ENCODE measurements at places on chromosomes 2 and 18. TPM values are rescaled to one million over a fixed set of nuclear protein-coding genes. Genes with fewer than 3 reads are reported as not detected.

DNA sequence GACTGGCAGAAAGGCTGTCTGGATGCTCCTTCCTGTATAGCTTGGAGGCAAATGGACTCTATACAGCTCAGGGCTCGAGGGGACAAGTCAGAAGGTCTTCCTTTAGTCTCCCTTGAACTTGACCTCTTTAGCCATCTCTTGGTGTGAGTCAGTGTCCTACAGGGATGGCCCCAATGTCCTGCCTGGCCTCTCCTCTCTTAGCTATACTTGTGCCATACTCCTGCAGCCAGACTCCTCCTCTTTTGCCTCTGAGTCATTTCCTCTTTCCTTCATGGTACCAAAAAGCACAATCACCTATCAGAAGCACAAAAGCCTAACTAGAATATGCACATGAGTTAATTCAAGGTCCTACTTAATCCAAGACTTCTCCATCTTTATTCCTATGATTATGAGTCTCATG is 112.7 kb downstream of the XRCC5 start:
- DNase-seq = no peak

The NAT8 gene
- not detected for total RNA-seq

DNA sequence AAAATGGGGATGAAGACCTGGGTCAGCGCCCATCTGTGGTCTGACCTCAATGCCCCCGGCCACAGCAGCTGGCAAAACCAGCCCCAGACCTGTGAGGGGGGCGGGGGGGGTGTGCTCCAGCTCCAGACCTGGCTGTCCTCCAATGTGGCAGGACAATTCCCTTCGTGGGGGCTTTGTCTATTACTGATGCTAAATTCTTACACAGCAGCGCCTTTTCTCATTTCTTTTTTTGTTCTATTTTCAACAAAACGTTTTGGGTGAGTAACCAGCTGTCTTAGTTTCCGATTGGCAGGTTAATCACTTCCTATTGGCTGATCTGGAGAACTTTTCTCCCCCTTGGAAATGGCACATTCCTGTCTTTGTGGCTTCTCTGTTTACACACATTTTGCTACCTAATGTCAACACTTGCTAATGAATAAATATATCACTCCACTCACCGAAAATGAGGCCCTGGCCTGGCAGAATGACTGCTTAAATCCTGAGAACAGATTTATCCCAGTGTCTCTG is 4.4 kb downstream of the SMAD7 start:
- DNase-seq = no peak

The SEPTIN10 gene
- total RNA-seq = 86.9 TPM

DNA sequence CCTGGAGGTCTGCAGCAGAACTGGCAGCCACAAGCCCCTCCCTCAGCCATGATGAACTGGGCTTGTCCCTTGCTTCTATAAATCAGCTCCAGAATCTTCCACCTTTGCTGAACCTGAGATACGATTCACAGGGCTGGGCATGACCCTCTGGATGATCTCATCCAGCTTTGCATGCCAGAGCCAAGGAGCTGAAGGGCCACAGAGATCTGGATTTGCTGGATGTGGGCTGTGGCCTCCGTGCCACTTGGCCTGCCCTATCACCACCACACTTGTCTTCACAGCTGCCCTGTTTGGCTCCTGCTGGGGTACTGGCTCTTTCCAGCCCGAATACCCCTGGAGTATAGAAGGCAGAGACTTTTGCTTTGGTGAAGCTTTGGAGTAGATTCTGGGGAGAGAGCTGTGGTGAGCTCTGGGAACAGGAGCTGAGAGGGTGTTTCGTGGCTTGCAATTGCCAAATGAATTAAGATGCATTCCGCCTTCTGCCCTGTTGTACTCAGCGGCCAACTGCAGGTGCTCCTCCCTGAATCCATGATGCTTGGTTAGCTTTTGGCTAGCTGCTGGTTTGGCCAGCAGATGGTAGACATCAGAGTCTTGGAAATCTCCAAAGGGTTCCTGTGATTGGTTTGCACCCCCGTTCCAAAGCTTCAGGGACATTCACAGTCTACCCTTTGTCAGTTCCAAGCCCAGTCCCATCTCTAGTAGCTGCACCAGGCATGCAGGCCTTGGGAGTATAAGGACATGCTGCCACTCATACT is 30.9 kb upstream of the GIGYF2 start:
- no peak for DNase-seq

The FN1 gene
- total RNA-seq = 1,248 TPM

DNA sequence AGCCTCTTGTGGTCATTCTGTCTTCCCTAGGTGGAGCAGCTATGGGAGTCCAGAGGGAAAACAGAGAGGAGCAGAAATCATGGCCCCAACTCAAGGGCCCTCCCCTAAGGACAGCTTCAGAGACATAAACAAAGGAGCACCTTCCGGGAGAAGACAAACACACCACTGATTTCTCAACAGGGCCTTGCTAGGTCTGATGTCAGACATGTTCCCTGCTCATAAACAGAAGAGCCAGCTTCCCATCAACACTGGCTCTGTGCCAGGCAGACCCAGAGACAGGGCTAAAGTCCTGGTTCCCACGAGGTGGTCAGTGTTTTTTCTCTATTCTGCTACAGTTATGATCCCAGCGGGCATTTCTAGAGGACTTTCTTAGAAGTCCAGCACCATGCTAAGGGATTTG is 19.3 kb downstream of the CXCR2 start:
- DNase-seq = peak; percentile 73

GRCh38 chr18:63683152-63683551 is 19.6 kb upstream of the SERPINB11 start:
- no peak for DNase-seq

The MATN3 gene
- total RNA-seq = 8.1 TPM

DNA sequence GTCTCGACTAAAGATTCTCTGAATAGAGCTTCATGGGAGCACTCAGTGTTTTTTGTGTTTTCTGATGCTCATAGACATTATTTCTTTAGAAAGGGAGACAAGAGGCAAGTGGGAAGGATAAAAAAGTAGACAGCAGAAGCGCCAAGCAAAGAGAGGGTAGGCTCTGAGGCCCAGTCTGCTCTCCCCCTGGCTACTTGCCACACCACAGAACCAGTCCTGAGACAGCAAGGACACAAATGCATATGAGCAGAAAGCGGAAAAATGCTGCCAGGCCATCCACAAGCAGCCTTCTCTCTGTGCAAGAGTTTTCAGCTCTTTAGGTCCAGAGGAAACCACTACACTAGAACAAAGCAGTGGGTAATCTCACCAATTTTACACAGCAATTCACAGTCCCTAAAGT is 285.4 kb downstream of the ZNF521 start:
- no peak for DNase-seq

GRCh38 chr2:190636361-190636760 is 12.5 kb upstream of the NAB1 start:
- DNase-seq = no peak

The XIRP2 gene
- total RNA-seq = 0.18 TPM

DNA sequence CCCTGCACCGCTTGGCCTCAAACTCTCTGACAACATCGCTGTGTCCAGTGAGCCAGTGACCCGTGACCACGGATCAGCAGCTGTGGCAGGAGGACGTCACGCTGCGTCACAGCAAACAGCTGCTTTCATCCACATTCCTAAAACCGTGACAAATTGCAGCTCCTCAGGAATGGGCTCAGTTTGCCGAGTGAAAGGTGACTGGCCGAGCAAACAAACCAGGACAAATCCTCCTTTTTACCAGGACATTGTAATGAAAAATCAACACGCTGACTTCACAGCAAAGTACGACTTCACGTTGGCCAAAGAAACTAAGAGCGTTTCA is 57.6 kb downstream of the PXDN start:
- DNase-seq = no peak

DNA sequence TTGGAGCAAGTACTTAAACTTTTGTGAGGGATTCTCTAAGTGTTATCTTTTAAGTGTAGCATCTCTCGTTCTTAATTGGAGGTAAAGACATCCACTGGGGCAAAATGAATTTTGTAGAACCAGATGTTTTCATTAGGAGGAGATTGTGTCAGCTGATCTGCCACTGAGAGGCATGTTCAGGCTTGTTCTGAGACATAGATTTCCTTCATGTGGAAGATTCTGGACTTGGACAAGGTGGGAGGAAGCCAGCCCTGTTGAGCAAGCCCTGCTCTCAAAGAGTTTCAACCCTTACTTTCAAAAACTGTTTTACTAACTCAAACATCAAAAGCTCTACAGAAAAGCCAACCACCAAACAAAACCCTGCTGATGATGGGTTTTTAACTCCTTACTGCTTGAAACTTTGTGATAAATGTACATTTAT is 6.5 kb downstream of the MAP4K4 start:
- DNase-seq = no peak

The DCDC2C gene
- not detected for total RNA-seq

DNA sequence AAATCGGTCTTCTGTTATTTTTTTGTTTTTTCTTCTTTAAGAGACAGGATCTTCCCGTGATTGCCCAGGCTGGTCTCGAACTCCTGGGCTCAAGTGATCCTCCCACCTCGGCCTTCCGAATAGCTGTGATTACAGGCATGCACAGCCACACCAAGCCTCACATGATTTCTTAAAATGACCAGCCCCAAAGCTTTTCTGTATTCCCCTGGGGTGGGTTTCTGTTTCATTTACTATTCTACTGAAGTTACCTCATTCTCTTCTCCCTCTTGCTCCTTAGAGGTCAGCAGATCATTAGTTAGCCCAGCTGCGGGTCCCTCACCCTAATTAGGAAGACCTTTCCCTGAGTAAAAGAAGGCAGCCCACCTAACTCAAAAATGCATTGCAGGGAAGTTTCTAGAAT is 27.6 kb downstream of the SLC1A4 start:
- no peak for DNase-seq

GRCh38 chr18:27121108-27121507 is 64.0 kb downstream of the CHST9 start:
- DNase-seq = no peak

DNA sequence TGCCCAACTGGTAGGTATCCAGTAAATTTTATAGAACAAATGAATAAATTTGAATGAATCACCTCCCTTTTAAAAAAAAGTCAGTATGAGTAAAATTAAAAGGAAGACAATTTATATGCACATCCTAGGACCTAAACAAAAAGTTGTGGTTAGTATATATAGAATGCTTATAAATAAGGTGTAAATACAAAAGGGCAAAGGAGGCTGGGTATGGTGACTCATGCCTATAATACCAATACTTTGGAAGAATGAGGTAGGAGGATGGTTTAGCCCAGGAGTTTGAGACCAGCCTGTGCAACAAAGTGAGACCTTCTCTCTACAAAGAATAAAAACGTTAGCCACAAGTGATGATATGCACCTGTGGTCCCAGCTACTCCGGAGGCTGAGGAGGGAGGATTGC is 12.8 kb downstream of the C2orf69 start:
- no peak for DNase-seq

- DNase-seq = no peak
Observed at GRCh38 chr2:239966853-239967552, 58.1 kb downstream of the NDUFA10 start.

GRCh38 chr2:231853105-231853504 is 66.9 kb downstream of the COPS7B start:
- DNase-seq = no peak

GRCh38 chr2:103605071-103605780 is 843.4 kb downstream of the TMEM182 start:
- DNase-seq = no peak

GRCh38 chr2:207847098-207847806 is 77.5 kb upstream of the FZD5 start:
- no peak for DNase-seq

- DNase-seq = no peak
Observed at GRCh38 chr2:191951832-191952231, 104.9 kb upstream of the CAVIN2 start.

DNA sequence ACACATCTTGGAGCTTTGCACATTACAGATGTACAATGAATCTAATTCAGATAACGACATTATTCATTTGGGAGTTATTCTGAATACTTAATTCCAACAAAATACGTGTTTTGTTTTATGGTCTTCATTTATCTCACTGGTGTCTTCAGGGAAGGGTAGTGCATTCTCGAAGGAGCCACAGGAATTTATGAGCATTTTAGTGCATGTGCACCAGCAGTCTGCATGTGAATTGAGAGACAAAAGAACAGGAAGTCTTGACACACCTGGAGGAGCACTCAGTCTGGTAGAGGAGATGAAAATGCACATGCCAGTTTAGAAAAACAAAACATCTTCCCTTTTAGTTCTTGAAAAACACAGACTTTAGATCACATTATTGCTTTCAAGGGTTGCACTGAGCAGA is 228.7 kb downstream of the LRATD1 start:
- DNase-seq = no peak

DNA sequence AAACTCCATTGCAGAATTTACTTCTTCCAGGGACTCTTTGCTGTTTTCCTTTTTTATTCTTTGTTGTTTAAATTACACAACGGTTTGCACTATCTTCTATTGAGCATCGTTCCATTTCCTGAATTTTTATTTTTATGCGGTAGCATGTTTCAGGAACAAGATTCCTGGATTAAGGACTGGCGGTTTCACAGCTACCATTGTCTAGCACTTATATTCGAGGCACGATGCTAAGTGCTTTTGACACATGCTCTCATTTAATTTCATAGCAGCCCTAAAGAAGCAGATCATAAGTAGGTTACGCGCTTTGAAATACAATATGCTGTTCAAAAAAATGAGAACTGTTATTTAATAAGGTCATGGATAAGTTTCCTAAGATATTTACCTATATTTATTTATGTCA is 354.4 kb downstream of the ARL6IP6 start:
- no peak for DNase-seq

DNA sequence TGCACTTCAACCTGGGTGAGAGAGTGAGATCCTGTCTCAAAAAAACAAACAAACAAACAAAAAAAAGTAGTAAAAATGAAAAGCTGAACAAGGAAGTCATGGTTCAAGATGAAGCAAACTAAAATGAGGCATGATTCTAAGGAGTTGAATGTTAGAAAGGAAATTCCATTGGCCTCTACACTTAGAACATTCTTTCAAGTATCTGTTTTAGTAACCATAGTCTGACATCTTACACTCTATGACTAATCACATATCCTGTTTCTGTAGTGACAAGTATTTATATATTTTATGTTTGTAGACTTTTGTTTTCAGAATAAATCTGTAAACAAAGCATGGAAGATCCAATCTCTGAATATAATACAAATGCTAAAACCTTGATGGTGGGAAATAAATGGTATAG is 164.1 kb downstream of the KIAA1328 start:
- no peak for DNase-seq

DNA sequence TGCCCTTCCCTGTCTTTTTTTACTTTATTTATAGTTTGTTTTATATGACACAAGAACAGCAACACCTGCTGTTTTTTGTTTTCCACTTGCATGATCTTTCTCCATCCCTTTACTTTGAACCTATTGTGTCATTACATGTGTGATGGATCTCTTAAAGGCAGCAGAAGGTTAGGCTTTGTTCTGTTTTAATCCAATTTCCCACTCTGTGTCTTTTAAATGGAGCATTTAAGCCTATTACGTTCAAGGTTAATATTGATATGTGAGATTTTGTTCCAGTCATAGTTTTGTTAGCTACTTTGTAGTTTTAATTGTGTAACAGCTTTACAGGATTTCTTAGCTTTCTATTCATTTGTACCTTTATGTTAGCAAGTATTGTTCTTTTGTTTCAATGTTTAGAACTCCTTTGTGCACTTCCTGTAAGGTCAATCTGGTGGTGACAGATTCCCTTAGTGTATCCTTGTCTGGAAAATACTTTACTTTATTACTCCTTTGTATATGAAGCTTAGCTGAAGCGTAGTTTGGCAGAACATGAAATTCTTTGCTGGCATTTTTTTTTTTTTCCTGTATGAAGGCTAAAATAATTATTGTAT is 1443.0 kb upstream of the LRRTM1 start:
- no peak for DNase-seq

The SCN3A gene
- 1.4 TPM for total RNA-seq

- DNase-seq = no peak
Observed at GRCh38 chr2:171584001-171584400, 61.7 kb downstream of the CYBRD1 start.

The CMPK2 gene
- 43.3 TPM for total RNA-seq

GRCh38 chr2:75204833-75205232 is 5.5 kb upstream of the TACR1 start:
- no peak for DNase-seq
